Fibroblast of skin of right biceps (primary cell): ENCODE measurements at places on chromosomes 5 and 9.

- DNase-seq, result peak; percentile 71
Measured at GRCh38 chr5:77952636-77953212, 176.6 kb upstream of the TBCA start.

- DNase-seq, result no peak
Measured at GRCh38 chr9:135661816-135662560, 1.1 kb upstream of the LCN9 start.

DNA sequence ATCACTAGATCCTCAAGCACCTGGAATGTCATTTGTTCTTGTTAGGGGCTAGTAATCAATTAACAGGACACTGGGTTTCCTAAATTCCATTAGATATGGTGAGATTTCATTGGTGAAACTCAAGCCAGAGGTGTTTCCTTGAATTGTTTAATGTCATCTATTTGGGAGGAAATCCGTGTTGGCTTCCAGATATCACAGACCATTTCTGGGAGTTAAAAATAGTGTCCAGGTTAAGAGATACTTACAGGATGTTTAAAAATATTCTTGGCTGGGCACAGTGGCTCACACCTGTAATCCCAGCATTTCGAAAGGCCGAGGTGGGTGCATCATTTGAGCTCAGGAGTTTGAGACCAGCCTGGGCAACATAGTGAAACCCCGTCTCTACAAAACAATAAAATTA lies 688.3 kb upstream of the WWC1 start:
- no peak for DNase-seq

DNA sequence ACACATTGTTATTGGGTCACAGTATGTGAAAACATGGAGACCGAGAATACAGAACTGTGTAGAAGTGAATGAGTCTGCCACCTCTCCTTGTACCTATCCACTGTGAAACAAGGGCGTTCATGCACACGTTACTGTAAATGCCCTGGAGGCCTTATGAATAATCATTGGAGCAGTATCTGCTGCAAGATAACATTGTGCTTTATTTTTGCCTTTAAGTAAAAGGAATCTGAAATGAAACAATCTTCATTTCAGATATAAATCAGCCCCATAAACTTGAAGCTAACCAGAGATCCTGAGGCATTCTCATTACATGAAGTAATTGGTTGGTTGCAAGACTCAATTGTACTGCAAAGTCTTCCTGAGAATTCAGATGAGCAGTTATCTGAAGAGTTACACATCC lies 419.6 kb downstream of the KDM4C start:
- DNase-seq, result no peak

DNA sequence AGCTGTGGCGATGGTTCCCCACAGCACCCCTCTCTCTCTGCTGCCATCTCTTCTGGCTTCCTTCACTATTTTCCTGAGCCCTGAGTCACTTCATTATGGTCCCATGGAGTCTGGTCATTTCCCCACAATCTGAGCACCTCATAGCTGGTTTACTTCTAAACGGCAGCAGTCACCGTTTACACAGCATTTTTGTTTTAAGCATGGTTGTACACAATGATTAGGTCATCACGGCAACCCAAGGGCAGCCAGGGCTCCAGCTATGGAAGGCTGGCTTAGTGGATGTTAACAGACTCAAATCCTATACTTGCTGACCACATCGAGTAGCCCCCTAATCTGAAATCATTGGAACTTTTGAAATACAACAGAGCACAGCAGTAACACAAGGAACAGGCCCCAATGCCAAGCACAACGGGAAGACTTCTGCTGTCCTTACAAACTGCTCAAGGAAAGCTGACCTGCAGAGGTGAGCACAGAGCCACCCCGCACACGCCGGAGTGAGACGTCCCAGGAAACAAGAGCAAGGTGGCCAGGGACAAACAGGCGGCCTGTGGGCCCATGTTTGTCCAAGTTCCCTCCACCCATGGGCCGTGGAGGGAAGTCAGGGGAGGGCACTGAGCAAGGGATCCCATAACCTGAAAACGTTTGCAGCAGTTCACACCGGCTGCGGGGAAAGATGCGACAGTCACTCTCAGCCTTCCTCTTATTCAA lies 22.9 kb downstream of the CAMSAP1 start:
- DNase-seq, result peak; percentile 48

GRCh38 chr5:6311568-6312501 lies 66.5 kb downstream of the MED10 start:
- DNase-seq, result no peak

DNA sequence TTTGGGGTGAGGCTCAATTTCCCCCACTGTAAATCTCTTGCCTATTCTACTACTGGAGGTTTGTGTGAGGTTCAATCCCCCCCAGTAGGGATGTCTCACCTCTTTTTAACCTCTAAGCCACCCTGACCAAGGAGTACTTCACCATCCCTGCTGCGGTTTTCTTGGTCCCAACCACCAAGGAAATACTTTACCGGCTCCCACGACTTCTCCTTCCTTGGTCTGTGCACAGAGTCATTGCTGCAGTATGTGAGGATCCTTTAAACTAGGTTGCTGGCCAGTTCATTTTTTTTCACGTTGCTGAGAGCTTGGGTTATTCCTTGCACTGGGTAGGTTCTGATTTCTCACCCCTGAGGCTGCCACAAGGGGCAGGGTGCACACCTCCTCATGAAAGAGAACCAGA lies 22.5 kb upstream of the HMGCS1 start:
- DNase-seq, result no peak

GRCh38 chr5:64792469-64792868 lies 23.7 kb downstream of the CWC27 start:
- no peak for DNase-seq

GRCh38 chr5:107808671-107809137 lies 138.0 kb upstream of the EFNA5 start:
- no peak for DNase-seq

DNA sequence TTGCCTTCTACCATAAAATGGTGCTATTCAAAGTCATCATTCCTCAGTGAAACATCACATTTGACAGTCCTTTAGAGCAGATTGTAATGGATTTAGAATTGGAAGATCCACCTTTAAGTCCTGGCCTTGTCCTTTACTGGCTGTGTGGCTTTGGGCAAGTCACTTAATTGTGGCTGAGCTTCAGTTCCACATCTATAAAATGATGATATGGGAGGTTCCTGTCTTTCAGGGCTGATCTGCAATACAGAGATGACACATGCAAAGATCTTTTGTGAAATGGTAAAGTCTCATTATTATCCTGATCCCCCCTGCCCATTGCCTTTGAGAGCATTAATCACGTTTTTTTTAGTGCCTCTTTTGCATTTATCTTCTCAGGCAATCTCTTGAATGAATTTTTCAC lies 58.2 kb downstream of the ZFAND5 start:
- DNase-seq, result no peak

DNA sequence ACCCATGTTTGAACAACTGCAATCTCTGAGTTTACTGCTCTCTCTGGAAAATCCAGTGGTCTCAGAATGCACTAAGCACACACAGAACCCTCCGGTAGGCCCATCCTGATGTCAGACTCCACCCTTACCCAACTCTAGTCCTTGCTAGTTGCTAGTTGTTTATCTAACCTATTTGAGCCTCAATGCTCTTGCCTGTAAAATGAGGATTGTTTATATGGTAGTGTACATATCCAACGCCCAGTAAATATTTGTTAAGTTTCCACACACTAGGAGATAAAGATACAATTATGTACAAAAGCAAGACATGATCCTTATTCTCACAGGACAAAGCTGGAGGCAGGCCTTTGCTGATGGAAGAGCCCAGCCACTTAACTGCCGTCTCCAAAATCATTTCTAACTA lies 192.2 kb downstream of the SPOCK1 start:
- no peak for DNase-seq

GRCh38 chr5:81898403-81898802 lies 73.4 kb upstream of the ATG10 start:
- no peak for DNase-seq
